Muscle of back (tissue), 13 donors: ENCODE measurements at places on chromosomes 13 and 19. TPM values are rescaled to one million over a fixed set of nuclear protein-coding genes. Genes with fewer than 3 reads are reported as not detected.

The CDX2 gene
- not detected for polyA plus RNA-seq

The VSTM2B gene
- polyA plus RNA-seq: not detected

The PGLYRP2 gene
- polyA plus RNA-seq: not detected

The RFPL4AL1 gene
- not detected for polyA plus RNA-seq

The METTL21C gene
- polyA plus RNA-seq: 16.2 TPM

The RGL3 gene
- polyA plus RNA-seq: 0.80 TPM

The POLR2E gene
- 81.8 TPM for polyA plus RNA-seq

- DNase-seq: no peak
These were observed 107.6 kb upstream of the RNF113B start for GRCh38 chr13:98284679-98285078.

DNA sequence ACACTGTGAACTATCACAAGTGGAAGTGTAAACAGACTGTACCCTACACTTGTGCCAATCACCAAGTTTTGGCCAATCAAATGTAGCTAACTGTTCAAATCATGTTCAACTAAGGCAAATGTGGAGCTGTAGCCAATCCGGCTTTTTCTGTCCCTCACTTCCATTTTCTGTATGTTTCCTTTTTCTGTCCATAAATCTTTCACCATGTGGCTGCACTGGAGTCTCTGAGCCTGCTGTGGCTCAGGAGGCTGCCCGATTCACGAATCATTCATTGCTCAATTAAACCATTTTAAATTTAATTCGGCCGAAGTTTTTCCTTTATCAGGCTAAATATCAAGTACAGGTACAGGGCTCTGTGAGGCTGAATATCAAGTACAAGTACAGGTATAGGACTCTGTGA, 216.5 kb downstream of the RFC3 start:
- DNase-seq: no peak

DNA sequence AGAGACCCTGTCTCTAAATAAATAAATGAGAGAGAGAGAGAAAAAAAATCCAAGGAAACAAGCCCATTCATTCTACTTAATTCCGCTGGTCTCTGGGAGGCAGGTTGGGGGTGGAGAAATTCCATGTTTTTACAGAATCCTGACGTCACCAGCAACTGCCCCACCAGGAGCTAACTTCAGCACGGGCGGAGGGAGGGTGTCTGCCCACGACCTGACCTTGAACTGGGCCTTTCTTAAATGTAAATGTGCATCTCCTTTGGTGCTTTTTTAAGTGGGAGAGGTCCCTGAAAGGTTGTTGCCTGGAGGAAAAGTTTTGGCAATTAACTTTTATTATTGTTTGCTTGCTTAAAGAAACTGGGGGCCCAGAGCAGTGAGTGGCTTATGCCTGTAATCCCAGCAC, 15.5 kb downstream of the KLF2 start:
- no peak for DNase-seq

- no peak for DNase-seq
These were observed 1.9 kb downstream of the CCNP start for GRCh38 chr19:40224342-40225150.

- no peak for DNase-seq
These were observed 452.3 kb downstream of the IRS2 start for GRCh38 chr13:109333893-109334651.

GRCh38 chr13:98541191-98541590, 35.7 kb downstream of the STK24 start:
- DNase-seq: peak; percentile 67

GRCh38 chr13:76809389-76809788, 76.8 kb downstream of the KCTD12 start:
- no peak for DNase-seq

DNA sequence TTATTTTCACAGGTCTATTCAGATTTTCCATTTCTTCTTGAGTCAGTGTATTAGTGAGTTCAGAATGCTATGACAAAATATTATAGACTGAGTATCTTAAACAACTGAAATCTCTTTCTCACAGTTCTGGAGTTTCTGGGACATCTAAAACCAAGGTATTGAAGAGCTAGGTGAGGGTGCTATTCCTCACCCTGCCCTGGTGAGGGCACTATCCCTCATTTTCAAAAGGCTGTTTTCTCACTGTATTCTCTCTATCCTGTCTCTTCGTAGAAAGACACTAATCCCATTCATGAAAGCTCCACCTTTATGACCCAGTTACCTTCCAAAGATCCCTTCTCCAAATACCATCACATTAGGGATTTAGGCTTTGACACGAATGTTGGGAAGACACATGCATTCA, 1617.1 kb downstream of the PCDH9 start:
- no peak for DNase-seq

DNA sequence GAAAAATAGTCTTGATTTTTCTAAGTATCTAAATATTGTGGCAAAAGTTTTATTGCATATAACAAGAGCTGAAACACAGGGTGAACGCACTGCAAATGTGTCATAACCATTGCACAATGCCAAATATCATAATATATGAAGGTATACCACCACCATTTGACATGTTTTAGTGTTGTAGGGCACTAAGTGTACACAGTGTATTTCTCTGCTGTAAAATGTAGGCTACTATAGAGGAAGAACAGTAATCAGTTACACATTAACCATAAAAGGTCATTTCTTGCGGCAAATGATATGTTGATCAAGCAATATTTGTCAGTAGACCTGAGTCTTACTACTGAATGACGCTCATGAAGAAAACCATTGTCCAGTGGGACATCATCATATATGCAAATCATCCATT, 18.3 kb upstream of the KLF5 start:
- DNase-seq: no peak

- DNase-seq: no peak
These were observed 33.1 kb downstream of the CAPN12 start for GRCh38 chr19:38710928-38711725.

- peak; percentile 32 for DNase-seq
These were observed 228.5 kb downstream of the NDFIP2 start for GRCh38 chr13:79709471-79709870.

GRCh38 chr19:41911889-41912731, 16.1 kb downstream of the ERFL start:
- no peak for DNase-seq

GRCh38 chr13:72696579-72696978, 30.9 kb downstream of the MZT1 start:
- peak; percentile 4 for DNase-seq
